NCI-H2171 treated with DMSO at 0.1 percent for 48 hours (cell line): ENCODE measurements at places on chromosomes 12 and 14.

- no peak for DNase-seq
Measured at GRCh38 chr12:108571609-108572165, 9.3 kb downstream of the ISCU start.

GRCh38 chr12:105812366-105812765 is 326.4 kb downstream of the NUAK1 start:
- DNase-seq = no peak

DNA sequence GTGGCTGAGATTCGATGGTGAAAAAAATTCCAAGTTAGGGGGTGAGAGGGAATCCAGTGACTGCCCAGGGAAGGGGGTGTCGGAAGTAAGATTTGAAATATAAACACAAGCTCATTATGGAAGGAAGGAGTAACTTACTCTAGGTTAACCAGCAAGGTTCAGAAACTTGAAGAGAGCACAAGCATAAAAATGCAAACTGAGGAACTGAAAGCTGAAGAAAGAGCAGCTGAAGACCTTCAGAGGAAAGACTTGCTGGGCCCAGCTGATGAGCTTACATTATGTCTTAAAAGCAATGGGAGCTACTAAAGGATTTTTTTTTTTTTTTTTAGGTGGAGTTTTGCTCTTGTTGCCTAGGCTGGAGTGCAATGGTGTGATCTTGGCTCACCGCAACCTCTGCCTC is 189.7 kb upstream of the GRIN2B start:
- no peak for DNase-seq

GRCh38 chr14:50058113-50058512 is 58.3 kb downstream of the VCPKMT start:
- DNase-seq = no peak

- no peak for DNase-seq
Measured at GRCh38 chr14:68124050-68124449, 304.5 kb downstream of the RAD51B start.

DNA sequence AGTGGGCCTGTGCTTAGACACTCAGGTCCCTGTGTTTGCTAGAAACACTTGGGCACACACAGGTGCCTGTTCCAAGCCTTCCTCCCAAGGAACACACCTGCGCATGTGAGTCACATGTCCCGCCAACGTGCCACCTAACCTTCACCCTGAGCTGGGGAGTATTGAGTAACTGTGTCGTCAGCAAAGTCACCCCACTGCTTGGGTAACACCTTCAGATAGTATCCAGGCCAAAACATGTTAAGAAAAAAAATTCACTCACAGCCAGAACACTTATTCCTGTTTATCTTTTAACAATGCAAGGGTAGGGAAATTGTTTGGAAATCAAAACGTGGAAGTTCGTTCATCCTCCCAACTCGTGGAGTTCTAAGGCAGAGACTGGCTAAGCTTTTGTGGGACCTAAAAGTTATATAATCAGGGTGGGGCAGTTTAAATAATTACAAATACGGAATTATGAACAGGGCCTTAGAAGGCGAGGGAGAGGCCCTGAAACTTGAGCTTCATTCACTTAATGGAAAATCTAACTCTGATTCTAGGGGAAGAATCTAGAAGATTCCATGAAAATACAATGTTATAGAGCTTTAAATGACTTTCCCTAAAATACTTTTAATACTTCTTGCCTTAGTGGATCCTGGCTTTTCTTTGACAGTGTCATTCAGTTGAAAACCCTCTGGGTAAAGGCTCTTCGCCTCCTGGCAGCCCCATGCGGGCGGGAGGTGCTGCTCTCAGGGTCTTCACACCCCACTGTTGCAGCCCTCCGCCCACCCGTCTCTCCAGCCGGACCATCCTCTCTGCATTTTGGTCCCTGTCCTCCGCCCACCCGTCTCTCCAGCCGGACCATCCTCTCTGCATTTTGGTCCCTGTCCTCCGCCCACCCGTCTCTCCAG is 30.3 kb upstream of the ADIPOR2 start:
- no peak for DNase-seq

DNA sequence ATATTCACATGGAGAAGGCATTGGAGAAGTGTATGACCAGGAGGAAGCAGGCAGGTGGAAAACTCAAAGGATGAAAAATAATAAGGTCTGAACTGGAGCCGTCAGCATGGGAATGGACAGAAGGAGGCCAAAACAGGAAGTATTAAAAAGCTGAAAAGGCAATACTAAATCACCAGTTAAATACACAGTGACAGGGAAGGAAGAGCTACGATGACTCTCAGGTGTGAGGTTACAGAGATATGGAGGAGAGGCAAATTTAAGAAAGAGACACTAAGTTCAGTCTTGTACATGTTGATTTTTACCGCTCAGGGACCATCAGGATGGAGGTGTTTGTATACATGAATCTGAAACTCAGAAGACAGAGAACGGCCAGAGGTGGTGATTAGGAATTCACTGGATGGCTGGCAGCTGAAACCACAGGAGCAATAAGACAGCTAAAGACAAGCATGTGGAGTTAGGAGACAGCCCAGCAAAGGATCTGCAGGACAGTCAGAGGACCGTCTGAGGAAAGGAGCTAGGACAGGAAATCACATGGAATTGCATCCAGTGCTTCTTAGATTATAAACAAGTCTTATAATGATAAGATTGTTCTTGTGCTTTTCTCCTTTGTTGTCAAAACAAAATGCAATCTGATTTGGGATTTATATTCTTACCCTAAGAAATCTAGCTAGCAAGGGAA is 33.9 kb upstream of the CDKN3 start:
- no peak for DNase-seq
